Cardiac septum (tissue), 1 donor: ENCODE measurements at places on chromosomes 6 and 20.
A peak's percentile ranks its signal among the peaks of the same experiment; 100 is the strongest.

DNA sequence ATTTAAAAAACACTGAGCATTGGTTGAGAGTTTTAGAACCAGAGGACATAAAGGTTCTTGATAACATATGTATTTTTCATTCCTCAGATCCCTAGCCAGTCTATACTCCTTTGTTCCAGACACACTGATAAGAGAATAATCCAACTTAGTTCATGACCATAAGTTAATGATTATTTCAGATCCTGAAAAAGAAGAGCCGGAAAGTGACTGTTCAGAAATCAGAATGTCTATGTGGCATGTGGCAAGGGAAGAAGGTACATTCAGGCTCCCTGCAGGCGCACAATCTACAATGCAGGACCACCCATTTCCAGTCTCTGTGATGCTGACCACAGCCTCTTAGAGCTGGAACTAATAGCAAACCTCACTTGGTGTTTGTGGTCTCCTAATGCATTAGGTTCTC lies 666.7 kb upstream of the AGPAT4 start:
- DNase-seq, result no peak

GRCh38 chr6:32393665-32394420 lies 13.1 kb downstream of the BTNL2 start:
- DNase-seq, result no peak

GRCh38 chr6:147268254-147268653 lies 64.0 kb downstream of the STXBP5 start:
- DNase-seq, result no peak

- peak; percentile 47 for DNase-seq
Observed at GRCh38 chr6:158756977-158757752, 62.0 kb downstream of the EZR start.

DNA sequence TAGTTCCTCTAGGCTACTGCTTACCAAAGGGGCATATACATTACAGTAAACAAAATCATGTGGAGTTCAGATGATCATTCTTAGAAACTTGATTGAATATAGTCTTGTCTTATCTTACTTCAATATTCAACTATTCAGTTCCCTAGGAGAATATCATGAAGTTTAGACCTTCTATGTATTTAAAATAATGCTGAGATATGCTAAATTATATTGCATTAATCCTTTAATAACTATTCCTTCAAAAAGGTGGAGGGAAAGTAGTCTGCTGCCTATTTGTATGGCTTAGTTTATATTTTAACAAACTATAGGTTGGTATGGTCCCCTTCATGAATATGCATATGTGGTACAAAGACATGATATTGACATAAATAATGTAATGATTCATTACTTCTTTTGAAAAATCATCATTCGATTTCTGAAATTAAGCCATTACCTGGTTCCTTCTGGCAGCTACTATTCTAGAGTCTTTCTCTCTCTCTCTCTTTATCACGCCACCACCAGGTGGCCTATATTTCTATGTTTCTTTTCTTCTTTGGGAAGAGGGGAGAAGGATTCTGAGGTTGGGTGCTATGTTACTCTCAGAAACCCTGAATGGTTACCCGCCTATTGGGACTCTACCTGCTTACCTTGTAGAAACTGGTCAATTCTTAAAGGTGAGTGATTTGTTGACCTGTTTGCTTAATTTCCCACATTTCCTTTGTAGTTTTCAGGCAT lies 855.8 kb downstream of the HACE1 start:
- no peak for DNase-seq

GRCh38 chr6:150925590-150925928 lies 60.1 kb downstream of the MTHFD1L start:
- DNase-seq, result no peak

GRCh38 chr20:53574259-53574789 lies 19.3 kb downstream of the ZNF217 start:
- no peak for DNase-seq

DNA sequence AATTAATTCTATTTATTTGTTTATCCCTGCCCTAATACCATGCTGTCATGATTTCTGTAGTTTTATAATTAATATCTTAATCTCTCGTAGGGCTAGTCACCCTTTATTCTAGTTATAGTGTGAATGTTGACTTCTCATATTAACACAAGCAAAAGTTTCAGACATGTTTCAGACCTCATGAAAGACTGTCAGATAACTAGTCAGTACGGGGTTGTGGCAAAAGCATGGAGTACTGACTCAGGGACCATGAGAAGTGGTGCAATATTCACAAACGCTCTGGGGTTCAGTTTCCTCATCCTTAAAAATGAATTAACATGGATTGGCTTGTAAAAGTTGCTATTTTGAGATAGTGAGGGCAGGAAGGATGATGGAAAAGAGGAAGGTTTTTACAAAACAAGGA lies 148.9 kb downstream of the TMEM200A start:
- DNase-seq, result no peak

DNA sequence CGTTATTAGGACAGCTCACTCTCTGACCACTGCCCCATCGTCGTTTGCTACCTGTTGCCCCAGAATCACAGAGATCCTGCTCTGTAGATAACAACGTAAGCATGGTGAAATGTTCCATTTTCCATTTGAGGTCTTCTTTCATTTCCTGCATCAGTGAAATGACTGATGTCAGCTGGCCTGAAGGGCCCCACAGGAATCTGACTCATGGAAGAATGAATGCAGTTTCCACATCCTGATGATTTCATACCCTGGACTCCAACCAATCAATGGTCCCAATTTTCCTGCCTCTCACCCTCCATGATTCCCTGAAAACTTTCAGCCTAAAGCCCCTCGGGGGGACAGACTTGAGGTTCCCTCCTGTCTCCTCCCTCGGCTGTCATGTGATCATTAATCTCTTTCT lies 394.4 kb upstream of the CDH4 start:
- no peak for DNase-seq

DNA sequence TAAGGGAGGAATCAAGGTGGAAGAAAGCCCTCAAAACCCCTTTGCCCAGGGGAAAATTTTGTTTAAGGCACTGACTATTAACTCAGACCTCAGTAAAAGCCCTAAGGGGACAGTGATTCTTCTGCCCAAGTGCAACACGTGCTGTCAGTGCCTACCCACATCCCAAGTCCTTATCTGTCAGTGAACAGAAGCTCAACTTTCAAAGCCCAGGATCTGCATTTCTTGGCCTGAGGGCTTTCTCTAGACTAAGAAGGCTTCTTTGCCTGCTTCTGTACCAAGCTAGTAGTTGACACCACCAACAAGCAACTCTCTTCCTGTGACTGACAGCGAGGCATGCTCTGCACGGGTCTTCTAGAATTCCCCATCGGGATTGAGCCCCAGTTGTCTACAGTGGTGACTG lies 416.0 kb upstream of the SPTLC3 start:
- DNase-seq, result no peak

DNA sequence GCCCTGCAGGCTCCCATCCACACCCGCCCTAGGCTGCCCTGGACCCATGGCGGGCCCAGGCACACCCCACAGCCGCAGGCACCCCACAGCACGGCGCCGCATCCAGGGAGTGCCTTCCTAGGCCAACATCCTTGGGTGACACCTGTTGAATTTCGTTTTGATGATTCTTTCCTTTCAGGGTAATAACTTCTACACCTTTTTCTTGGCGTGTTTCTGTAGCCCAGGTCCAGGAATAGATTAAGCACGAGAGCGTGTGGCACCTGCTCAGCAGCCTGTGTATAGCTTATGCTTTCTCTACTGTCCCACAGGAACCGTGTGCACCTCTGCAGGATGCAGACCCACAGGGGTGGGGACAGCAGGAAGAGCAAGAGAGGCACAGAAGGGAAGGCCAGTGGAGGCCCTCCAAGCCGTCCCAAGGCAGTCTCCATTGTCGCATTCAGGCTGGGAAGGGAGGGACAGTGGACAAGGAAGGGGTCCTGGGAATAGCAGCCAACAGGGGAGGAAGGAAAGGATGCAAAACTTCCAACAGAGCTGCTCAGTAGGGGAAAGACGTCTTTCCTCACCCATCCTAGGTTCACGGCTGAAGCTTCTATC lies 118.1 kb upstream of the AFDN start:
- DNase-seq, result no peak

- DNase-seq, result no peak
Observed at GRCh38 chr6:155126727-155127439, 131.8 kb downstream of the TIAM2 start.

DNA sequence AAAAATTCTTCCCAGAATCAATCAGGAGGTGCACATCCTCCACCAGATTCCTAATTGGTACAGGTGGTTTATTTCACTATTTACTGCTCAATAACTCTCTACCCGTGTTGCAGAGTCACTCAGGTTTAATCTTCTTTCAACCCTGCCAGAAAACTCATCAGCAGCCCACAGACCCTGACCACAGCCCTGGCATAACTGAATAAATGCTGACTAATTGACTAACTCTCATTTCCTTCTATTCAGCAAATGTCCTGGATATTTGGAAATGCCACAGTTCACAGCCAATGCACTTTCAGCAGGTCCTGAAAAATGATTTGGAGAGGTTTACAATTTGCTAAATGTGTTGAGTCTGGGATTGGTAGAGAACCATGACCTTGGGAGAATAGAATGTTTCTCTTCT lies 62.3 kb downstream of the TRMT6 start:
- no peak for DNase-seq

DNA sequence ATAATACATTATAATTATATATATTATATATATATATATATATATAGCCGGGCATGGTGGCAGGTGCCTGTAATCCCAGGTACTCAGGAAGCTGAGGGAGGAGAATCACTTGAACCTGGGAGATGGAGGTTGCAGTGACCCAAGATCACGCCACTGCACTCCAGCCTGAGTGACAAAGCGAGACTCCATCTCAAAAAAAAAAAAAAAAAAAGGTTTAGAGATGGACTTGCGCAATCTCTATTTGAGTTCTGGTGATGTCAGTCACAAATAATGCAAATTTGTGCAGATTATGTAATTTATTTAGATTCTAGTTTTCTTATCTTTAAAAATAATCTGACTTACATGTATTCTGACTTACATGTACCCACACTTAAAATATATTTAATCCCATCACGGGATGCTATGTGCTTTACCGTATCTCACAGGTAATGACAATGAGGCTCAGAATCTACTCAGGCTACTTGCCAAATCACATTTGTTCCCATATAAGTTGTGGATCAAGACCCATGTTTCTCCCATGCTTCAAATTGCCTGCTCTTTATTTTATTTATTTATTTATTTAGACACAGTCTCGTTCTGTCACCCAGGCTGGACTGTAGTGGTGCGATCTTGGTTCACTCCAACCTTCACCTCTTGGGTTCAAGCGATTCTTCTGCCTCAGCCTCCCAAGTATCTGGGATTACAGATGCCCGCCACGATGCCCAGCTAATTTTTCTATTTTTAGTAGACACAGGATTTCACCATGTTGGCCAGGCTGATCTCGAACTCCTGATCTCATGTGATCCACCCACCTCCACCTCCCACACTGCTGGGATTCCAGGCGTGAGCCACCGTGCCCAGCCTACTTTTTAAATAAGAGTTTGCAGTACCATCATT lies 7.6 kb upstream of the UST start:
- no peak for DNase-seq

DNA sequence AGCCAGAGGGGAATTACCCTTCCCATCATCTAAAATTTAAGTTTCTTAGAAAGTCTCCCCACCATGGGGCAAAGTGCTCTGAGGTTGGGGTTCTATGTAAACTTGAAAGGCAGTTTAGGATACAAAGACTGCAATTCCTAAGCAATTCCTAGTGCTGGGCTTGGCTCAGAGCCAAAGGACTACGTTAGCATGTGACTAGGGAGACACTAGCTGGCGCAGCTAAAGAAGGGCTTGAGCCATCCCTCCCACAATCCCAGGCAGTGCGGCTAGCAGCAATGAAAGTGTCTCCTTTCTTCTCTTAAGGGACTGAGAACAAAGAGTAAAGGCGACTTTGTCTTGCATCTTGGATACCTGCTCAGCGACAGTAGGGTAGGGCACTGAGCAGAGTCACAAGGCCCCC lies 306.6 kb upstream of the FKBP1C start:
- no peak for DNase-seq

DNA sequence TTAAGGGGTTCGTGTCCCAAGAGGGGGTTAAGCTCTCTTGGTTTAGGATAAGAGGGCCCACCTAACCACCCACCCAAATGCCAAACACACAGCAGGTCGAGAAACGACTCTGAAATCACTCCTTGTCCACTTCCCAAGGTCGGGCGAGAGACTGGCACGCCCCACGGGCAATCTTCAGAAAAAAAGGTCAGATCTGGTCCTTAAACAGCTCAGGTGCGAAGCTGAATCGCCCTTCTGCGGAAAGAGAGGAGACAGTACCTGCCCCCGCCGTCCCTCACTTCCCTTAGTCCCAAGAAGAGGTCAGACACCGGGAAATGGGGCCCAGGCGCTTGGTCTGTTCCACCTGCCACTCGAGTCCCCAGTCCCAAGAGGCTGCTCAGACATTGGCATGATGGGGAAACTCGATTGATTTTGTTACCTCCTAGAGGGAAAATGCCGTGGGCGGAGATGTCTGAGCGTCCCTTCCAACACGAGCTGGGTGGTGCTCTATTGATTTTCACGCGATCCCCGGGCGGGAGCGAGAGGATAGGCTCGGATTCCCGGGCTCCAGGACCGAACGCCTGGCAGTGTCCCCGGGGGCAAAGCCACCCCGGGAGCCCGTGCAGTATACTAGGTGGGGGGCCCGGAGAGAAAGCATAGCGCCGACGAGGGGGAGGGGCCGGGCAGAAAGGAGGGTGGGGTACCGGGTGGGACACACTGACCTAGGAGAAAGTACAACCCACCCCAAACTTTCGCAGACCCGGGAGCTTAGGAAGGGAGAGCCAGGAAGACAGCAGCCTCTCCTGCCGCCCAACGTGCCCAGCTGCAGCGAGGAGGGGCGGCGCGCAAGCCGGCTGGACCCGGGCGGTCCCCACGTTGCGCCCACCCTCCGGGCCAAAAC lies 1.1 kb upstream of the SAMD5 start:
- no peak for DNase-seq

- DNase-seq, result no peak
Observed at GRCh38 chr6:3789018-3789895, 37.7 kb upstream of the PXDC1 start.

DNA sequence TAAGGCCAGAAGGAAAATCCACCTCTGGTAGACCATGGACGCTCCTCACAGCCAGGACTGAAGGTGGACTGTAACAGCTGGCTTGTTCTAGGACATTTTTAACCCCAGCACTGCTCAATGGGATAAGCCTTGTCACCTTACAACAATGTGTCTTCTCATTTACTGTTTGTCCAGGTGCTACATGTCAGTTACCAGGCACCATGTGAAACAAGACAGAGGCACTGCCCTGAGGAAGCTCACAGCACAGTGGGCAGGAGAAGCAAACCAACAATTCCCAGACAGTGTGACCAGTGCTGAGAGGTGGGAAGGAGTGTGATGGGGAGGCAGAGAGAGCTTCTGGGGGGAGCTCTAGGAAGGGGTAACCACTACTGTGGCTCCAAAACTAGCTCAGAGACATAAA lies 10.7 kb downstream of the SNHG17 start:
- DNase-seq, result no peak

- DNase-seq, result no peak
Observed at GRCh38 chr6:11012976-11013720, 31.0 kb downstream of the ELOVL2 start.

DNA sequence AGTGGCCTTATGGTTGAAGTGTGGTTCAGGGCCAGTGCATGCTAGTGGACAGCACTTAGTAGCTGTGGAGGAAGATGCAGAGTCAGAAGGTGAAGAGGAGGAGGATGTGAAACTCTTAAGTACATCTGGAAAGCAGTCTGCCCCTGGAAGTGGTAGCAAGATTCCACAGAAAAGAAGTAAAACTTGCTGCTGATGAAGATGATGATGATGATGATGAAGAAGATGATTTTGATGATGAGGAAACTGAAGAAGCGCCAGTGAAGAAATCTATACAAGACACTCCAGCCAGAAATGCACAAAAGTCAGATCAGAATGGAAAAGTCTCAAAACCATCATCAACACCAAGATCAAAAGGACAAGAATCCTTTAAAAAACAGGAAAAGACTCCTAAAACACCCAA lies 28.9 kb downstream of the MDFI start:
- no peak for DNase-seq

GRCh38 chr6:125738276-125738675 lies 11.2 kb upstream of the HEY2 start:
- DNase-seq, result no peak
